ENCODE measurements at places on chromosomes 6 and 20.
A peak's percentile ranks its signal among the peaks of the same experiment; 100 is the strongest.

DNA sequence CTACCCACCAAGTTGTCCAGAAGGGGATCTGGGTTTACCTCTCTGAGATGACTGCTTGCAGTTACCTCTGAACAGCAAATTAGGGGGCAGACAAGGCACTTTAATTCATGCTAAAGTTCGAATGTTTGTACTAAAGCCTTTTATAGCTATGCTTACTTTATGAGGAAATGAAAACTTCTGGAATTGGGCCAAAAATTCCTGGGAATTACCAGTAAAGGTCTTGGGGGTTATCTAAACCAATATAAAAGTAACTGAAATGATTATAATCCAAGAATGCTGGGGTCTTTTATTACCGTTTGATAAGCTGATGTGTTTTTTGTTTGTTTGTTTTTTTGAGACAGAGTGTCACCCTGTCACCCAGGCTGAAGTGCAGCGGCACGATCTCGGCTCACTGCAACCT, 7.9 kb upstream of the LZTS3 start:
- no peak for DNase-seq

GRCh38 chr6:153092082-153093013, 38.7 kb downstream of the RGS17 start:
- no peak for DNase-seq

DNA sequence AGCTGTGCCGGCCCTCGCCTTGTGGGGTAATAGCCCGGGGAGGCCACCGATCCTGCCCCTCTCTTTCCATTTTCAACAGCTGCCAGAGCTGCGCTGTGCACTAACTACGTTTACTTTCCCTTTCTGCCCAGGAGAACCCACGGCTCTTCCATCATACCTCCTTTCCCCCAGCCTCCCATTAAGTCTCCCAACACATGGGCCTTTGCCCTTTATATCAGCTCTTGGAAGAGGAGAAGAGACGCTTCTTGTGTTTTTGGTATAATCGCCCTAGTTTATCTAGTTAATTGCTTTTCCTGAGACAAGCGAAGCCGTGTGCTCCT, 637 bp downstream of the UBR2 start:
- no peak for DNase-seq

DNA sequence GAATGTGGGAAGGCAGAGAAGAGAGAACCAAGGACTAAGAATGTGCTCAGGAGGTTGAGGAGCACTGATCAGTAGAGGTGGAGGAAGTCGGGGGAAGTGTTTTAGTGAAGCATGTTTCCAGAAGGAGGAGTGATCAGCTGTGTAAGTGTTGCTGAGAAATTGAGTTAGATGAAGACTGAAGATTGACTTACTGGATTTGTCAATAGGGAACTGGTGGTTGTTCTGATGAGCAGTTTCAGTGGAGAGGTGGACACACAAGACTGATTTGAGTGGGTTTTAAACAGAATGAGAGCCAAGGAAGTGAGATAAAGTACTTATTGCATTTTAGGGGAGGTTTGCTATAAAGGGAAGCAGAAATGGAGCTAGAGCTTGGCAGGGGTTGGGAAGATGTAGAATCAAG, 182.6 kb downstream of the CDKAL1 start:
- DNase-seq: no peak

DNA sequence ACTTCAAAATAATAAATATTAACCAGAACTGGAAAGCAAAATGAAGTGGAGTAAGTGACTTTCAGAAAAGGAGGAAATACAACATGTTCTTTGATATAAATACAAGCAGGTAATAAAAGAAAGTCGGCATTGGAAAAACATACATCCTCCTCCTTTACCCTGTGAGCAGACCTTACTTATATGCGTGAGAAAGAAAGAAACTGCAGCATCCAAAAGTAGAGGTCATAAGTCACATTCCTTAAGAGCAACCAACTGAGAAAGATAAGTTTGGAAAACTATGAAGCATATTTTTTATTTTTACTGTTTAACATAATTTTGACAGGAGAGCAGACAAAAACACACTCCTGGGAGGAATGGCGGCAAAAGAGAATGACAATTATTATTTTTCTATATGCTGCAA, 155.5 kb downstream of the HACE1 start:
- no peak for DNase-seq

DNA sequence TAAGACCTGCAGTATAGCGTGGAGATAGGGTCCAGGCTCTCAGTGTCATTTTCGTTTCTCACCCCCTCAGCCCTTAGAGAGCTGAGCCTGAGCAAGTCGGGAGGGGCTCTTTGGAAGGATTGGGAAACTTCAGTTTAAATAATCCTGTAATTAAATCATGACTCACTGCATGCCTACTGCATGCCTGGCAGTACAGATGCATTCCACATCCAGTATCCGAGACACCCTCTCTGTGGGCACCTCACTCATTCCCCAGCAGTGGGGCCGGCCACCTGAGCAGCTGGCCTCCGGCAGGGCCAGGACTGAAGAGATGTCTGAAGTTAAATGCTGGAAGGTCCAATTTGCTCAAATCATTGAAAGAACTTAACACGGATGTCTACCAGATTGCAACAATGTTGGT, 316.6 kb downstream of the THBS2 start:
- DNase-seq: no peak

GRCh38 chr6:113594726-113595125, 262.4 kb upstream of the MARCKS start:
- no peak for DNase-seq

GRCh38 chr6:153553627-153554026, 422.5 kb upstream of the RGS17 start:
- peak; percentile 17 for DNase-seq

DNA sequence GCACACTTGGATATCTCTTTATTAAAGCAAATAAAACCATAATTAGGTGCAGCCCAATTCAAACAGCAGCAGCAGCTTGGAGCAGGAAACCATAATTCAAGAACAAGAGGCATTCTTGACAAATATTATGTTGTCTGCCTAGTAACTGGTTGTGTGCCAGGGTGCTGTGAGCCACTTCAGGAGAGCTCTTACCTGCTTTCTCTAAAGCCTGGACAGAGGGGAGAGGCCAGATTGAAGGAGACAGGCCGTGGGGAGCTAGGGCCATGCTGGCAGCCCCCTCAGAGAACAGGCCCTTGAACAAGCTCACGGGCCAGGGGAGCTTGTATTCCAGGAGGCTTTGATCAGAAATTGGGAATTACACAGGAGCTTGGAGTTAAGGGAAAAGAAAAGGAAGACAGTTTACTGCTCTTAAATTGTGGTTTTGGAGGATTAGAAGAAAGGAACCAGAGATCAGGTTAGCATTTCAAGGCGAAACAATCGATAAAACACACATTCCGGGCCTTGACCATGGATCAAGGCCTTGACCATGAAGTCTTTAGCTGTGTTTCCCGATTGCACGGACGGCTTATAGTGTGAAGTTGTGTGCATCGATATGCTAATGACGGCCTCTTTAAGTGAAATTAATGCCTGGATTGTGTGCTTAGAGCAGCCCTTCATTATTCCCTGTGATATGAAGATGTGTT, 69.8 kb upstream of the NKX2-2 start:
- peak; percentile 86 for DNase-seq

- no peak for DNase-seq
Observed at GRCh38 chr6:159398633-159399032, 229.4 kb downstream of the FNDC1 start.

Data from NCI-H2081 (cell line).